ENCODE measurements at places on chromosomes 6 and 20.

DNA sequence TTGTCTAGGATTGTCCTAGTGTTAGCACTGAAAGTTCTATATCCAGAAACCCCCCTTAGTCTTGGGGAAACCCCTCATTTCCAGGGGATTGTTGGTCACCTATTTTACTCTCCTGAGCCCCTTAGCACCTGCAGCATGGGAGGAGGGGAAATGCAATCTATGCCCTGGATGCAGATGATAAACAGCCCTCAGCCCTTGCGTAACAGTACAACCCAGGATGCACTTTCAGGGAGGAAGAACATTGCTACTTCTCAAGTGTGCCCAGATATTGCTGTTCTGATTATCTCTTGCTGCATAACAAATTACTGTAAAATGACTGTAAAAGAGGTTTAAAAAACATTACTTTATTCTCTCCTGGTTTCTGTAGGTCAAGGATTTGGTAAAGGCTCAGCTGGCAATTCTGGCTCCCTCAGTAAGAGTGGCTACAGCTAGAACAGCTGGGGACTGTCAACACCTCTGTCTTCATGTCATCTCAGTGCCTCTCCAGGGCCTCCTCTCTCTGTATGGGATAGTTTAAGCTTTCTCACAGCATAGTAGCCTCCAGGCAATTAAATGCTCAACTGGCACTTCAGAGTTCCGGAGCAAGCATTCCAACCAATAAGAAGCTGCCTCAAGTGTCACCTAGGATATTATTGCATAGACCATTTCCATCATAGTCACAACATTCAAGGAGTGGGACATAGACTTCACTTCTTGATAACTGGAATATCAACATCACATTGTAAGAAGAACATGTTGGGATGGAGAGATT, 117.8 kb upstream of the FOXO3 start:
- no peak for DNase-seq

- DNase-seq: no peak
Observed at GRCh38 chr20:51837876-51838420, 35.6 kb upstream of the SALL4 start.

- DNase-seq: no peak
Observed at GRCh38 chr20:56928007-56928406, 298.9 kb downstream of the TFAP2C start.

DNA sequence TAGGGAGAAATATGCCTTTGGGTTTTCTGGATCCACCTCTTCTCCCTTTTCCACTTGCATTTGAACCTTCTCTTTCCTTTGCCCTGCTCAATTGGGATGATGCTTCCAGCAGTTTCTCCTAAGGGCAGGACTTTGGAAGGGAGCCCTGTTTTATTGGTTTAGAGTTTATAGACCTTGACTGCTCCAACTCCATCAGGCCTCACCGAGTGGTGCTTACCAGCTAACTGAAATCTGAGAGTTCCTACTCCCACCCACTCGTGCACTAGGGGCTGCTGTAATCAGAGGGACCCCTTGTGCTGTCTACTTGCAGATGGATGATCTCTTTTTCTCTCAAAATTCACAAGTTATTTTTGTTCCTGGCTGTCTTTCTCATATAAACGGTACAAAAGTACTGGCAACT, 121.3 kb upstream of the SLC22A16 start:
- DNase-seq: no peak

DNA sequence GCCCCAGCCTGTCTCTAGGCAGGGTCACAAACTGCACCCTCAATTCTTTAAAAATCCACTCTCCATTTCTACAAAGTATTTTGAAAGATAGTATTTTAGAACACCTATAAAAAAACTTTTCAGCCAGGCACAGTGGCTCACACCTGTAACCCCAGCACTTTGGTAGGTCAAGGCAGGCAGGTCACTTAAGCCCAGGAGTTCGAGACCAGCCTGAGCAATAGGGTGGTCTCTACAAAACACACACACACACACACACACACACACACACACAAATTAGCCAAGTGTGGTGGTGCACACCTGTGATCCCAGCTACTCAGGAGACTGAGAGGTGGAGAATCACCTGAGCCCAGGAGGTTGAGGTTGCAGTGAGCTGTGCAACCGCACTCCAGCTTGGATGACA, 30.2 kb downstream of the SLC23A2 start:
- no peak for DNase-seq

DNA sequence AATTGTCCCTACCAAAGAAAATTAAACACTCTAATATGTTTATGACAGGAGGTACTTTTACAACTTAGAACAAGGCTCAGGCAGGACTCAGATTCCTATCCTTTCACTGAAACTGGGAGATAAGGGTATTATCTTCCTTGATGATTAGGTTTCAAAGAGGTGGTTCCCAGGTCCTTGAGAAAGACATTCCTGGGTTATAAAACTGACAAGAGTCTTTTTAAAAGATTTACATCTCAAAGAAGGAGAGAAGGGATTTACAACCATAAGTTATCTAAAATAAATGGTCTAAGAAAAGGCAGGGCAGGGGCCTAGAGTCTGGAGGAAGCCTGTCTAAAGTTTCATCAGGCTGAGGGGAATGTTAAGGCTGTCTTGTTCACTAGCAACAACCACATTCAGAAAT, 1492.5 kb downstream of the HACE1 start:
- DNase-seq: no peak

- no peak for DNase-seq
Observed at GRCh38 chr6:40671694-40672050, 84.5 kb upstream of the LRFN2 start.

DNA sequence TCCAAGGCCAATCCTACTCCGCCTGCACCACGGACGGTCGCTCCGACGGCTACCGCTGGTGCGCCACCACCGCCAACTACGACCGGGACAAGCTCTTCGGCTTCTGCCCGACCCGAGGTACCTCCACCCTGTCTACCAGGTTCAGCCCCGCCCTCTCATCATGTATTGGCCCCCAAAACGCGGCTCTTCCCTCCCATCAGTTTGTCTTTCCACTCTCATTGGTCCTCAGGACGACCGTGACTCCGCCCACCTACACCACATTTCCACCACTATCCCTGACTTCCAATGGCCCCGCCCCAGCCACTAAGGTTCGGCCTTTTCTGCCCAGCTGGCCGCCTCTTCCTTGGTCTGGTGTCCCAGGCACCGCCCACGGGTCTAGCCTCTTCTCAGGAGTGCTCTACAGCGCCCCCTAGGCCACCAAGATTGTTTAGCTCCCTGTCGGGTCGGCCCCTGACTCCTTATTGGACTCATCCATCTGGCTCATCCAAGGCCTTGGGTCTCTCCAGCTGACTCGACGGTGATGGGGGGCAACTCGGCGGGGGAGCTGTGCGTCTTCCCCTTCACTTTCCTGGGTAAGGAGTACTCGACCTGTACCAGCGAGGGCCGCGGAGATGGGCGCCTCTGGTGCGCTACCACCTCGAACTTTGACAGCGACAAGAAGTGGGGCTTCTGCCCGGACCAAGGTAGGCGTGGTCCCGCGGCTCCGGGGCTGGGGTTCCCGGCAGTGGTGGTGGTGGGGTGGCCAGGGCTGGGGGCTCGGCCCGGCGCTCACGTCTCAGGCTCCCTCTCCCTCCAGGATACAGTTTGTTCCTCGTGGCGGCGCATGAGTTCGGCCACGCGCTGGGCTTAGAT, 3.1 kb downstream of the MMP9 start:
- DNase-seq: no peak

DNA sequence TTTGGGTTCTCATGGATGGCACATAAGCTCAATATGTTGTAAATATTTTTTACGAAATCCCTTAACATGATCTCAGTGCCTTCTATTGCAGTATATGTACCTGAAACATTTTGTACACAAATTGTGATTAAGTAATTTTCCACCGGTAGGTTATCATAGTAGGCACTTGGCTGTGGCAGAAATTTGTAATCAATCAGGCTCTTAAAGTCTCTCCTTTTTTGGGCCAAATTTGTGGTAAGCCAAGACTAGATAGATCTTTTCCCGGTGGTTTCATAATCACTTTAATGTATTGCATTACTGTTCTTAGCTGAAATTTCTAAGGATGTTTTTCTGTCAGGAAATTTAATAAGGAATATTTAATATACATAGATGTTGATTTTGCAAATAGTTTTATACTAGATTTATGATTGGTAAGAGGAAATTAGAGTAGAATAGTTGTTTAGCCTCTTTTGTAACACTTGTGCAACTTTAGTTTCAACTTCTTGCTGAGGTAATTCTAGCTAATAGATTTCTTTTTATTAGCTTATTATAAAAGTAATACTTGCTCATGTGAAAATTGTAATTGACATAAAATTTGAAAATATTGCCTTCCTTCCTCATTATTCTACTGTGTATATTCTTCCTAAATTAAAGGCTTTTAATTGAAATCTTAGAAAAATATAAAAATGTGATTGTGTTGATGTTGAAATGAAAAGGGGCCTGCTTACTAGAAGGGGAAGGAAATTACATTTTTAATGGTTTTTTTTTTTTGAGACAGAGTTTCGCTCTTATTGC, 3.2 kb downstream of the PCMT1 start:
- DNase-seq: no peak

GRCh38 chr6:123263981-123264380, 267.9 kb downstream of the CLVS2 start:
- no peak for DNase-seq

- no peak for DNase-seq
Observed at GRCh38 chr6:129604321-129604720, 105.7 kb downstream of the ARHGAP18 start.

DNA sequence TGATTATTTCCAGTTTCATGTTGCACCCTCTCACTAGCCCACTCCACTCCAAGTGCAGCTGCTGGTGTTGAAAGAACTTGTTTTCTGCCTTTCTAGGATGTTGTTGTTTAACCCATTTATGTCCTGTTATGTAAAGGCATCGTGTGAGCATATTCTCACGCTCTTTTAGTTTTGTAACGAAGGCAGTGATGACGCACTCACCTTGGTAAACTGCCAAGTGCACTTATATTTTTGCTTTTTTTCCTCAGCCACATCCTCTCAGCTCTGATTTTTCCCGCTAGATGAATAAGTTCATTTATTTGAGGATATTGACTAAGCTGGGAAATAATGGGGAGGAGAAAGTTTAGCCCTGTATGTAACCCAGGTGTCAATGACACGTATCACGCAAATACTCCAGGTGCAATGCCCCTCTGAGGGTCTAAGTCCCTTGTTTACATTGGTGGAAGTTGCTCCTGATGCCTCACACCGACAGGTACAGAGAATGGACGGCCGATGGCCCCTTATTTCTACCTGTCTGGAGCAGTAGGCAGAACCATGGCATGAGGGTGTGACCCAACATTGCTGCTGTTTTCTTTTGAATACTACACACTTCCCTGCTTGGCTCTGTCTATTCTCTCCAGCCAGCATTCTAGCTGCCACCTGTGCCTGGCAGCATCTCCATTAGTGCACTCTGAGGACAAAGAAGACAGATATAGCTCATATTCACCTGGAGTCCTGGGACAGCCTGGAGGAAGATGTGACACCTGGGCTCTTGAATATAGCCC, 132.7 kb upstream of the SLC24A3 start:
- no peak for DNase-seq

DNA sequence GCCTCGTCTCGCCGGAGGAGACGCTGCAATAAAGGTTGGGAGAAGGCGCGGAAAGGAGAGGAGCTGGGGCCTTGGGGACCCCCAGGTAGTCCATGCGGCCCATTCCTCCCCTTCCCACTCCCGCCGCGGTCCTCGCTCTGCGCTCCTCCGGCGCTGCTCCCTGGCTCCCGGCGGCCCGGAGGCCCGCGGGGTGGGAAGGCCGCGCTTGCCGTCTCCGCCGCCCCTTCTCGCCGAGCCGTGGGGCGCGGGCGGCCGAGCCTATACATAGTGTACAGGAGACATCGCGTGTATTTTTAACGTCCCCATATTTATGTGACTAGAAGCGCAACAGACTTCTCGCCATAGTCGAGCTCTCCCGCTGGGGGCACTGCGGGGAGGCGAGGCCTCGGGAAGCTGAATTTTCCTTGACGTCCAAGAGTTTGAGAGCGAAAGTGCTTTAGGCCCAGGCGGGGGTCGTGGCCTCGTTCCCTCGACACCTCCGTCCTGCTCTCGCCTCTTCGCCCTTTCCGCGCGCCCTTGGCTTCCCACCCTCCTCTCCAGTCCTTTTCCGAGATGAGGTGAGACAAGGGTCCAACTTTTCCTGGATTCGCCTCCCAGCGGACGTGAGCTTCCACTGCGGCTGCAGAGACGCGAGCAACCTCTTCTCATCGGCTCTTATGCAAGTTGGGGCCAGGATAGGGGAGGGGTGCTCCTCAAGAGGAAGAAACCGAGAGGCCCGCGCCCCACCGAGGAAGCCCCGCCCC, 29.0 kb downstream of the SLC12A5 start:
- no peak for DNase-seq

DNA sequence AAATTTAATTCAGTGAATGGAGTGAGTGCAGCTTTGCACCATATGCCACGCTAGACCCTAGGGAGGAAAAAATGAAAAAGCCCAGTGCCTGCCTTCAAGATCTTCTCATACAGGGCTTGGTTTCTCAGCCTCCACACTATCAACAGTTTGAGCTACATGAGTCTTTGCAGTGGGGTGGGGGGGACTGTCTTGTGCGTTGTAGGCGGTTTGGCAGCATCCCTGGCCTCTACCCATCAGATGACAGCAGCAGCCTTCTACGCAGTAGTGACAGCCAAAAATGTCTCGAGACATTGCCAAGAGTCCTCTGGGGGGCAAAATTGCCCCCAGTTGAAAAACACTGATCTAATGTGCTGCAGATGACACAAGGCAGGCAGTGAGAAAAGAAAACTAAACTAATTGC, 6.2 kb downstream of the CDH22 start:
- DNase-seq: no peak

- DNase-seq: no peak
Observed at GRCh38 chr6:129865013-129865412, 3.9 kb upstream of the TMEM244 start.

GRCh38 chr20:25738198-25738597, 41.5 kb upstream of the ZNF337 start:
- DNase-seq: no peak

- peak; percentile 35 for DNase-seq
Observed at GRCh38 chr6:148037496-148037895, 305.1 kb upstream of the SASH1 start.

DNA sequence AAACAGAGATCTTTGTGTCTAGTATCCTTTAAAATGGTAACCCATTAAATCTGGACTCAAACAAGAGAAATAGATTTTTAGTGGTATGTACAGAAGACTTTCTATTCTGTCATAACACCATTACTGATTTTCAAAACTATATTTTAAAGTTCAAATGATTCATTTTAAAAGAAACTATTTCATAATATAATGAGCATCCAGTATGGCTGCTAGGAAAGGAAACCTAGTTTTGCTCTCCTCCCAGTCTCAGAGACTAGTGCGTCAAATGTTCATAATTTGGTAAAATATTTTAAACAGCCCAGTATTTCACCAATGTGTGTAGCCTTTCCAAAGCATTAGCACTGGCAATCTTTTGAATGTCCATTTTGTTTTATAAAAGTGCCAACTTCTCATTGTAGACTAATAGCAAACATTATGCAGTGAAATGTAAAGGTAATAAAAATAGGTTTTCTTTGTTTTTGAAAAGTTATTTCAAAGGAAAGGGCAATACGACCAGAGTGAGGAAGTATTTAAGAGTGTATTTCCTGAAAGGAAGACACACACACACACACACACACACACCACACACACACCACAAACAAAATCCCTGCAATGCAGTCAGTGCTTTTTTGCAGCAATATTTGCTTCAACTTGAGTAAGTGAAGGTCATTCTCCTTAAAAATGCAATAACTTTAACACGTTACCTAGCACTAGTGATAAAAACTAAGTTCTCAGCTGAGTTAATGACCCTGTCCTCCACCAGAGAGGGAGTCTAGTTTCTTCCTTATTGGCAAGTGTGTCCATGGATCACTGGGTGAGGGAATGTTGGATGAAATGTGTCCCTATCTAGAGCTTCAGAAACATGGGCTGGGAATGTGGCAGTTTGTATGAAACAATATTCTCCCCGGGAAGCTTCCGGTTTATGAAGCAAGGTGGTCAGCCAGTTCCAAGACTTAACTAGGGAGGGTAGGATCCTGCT, 4.6 kb downstream of the PPP1R3G start:
- no peak for DNase-seq

- no peak for DNase-seq
Observed at GRCh38 chr6:170505306-170505705, 47.8 kb downstream of the PSMB1 start.
